ENCODE measurements at places on chromosomes 13 and 19. TPM values are rescaled to one million over a fixed set of nuclear protein-coding genes. Genes with fewer than 3 reads are reported as not detected.

Gene CPT1C
- 0.73 TPM for total RNA-seq

Gene LGALS16
- not detected for total RNA-seq

GRCh38 chr13:114199954-114200353, 20.9 kb downstream of the CFAP97D2 start:
- no peak for DNase-seq

GRCh38 chr19:50836543-50837195, 3.3 kb upstream of the KLK15 start:
- no peak for DNase-seq

- DNase-seq: no peak
Observed at GRCh38 chr19:11435833-11436313, 438 bp downstream of the PRKCSH start.

Gene ZNF571
- 2.5 TPM for total RNA-seq

GRCh38 chr19:18500799-18501198, 21.1 kb downstream of the ELL start:
- peak; percentile 57 for DNase-seq

- no peak for DNase-seq
Observed at GRCh38 chr13:76472916-76473315, 413.3 kb downstream of the KCTD12 start.
